K562 (cell line): ENCODE measurements at places on chromosomes 3 and 15.

GRCh38 chr3:17006132-17006852, 121.5 kb downstream of the PLCL2 start:
- no peak for DNase-seq

GRCh38 chr3:25297667-25298585, 130.1 kb upstream of the RARB start:
- DNase-seq, result no peak

GRCh38 chr3:185058796-185059195, 94.1 kb downstream of the C3orf70 start:
- no peak for DNase-seq

DNA sequence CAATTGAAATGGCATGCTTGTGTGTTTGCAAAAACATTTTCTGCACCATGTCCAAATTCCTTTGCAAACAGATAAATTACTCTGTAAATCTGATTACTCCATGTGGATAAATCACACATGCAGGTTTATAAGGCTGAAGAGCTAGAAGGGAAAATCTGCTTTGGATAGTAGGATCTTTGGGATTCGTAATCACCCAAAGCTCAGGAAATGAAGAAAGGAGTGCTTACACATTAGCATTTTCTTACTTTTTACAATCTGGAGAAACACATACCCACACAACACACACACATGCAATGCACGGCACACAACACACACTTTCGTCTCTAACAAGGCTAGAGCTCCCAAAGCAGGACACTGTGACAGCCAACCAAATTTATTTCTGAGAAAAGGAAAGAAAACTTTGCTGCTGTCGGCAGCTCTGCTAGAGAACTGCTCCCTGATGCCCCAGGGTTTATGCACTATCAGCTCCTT, 2.1 kb downstream of the LSAMP start:
- DNase-seq, result no peak

DNA sequence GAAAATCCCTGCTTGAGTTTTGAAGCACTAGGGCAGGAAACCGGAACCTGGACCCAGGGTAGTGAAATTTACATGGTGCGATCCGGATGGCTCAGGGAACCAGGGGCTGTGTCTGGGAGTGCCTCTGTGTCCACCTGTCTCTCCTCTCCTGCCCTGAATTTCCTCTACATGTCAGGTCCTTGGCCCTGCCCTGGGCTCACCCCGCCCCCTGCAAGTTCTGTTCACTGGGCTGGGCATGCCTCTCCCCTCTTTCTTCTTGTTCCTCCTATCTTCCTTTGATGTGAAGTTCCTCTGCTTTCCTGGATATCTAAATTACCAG, 435.9 kb upstream of the RBMS3 start:
- DNase-seq, result no peak

DNA sequence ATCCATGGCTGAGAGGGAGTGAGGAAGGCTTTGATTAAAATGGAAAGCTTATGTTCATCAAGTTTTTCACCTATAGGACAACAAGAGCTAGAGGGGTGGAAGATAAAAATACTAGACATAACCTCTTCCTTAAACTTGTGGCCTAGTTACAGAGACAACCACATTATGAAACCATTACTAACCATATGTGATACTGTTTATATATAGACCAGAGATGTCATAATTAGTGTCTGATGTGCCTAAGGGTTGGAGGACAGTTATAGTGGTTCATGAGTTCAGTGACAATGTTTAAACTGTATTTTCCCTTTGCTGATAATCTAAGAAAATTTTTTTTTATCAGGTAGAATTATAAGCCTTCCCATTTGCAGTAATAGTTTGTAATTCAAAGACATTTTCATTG, 23.7 kb downstream of the PHLDB2 start:
- no peak for DNase-seq

- DNase-seq, result no peak
These were observed 56.0 kb downstream of the KAT2B start for GRCh38 chr3:20096135-20096685.

DNA sequence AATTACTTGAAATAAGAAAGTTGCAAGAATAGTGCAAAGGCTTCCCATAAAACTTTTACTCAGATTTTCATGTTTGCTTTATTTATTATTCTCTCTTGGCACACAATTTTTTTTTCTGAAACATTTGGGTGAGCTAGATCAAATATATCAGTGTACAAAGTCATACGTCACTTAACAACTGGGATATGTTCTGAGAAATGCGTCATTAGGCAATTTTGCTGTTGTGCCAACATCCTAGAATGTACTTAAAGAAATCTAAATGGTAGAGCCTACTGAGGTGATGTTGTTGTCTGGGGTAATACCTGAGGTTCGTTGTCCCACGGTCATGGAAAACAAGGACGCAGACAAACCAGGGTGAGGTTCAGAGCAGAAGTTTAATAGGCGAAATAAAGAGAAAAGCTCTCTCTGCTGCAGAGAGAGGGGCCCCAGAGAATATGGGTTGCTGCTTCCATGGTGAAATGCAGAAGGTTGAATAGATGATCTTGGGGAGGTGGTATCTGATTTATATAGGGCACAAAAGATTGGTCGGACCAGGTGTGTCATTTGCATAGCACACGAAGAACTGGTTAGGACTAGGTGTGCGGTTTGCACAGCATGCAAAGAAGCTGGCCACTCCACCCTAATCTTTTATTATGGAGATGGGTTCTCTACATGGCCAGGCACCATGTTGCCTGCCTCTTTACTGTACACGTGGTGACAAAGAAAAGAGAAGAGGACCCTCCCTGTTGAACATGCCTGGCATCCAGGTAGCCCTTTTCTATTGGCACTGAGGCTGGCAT, 8.8 kb upstream of the GRAMD1C start:
- no peak for DNase-seq

- DNase-seq, result no peak
These were observed 14.2 kb downstream of the RHCG start for GRCh38 chr15:89482139-89482538.
